Kidney glomerular epithelial cell (primary cell): ENCODE measurements at places on chromosomes 1 and 21.

DNA sequence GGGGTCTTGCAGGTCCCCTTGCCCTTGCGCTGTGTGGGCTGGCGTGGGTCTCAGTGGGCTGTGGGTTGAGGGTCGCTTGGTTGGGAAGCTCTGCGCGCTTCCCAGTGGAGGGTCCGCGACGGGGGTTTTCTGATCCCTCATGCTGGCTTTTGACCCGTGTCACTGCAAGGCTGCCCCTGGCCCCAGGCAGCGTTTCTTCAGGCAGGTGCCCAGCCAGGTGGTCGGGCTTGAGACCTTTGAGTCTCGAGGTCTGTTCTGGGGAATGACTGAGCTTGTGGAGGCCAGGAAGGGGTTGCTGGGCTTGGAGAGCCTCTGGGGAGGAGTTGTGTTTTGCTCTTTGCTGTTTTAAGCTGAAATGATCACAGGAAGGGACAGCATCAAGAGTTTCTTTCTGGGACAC, 5.3 kb downstream of the SKI start:
- no peak for DNase-seq

GRCh38 chr1:236851871-236852270, 56.8 kb downstream of the MTR start:
- DNase-seq = no peak

- DNase-seq = no peak
These were observed 72.9 kb upstream of the RGS4 start for GRCh38 chr1:162996261-162996660.

DNA sequence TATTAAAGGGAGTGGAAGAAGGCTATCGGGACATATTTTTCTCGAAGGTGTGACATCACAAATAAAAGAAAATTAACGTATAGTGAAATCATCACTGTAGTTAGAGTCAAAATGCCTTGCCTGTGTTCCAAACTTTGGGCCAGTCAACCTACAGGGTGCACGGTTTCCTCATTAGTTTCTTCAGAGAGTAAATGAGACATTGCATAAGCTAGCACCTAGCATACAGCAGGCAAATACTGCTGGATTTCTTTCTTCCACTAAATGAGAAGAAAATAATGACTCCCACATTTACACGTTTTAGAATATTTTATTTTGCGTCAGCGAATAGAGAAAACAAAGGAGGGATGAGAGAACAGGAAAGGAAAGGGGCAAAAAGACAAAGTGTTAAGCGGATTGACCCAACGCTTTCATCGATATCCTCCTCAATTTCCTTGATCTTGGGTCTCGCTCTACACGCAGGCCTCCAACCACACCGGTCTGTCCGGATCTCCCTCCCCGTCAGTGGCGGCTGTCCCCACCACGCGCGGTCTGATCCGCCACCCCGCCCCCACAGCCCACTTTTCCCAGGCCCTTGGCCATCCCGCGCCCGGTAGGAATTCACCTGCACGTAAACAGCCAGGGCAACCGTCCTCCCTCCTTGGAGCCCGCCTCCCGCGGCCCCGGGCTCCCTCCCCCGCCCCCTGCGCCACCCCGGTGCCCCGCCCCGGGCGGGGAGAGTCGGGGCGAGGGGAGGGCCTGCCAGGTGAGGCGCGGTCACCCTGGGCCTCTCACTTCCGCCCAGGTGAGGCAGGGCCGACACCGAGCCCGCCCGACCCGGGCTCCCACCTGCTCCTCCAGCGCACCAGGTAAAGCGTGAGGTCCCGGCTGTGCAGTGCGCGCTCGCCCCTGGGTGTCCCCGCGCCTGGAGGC, at the start of gene PATJ:
PATJ (plus strand) TSS at position 770 of the 909 bp plus-strand sequence. CDS start 20,413 bp downstream, outside the sequence.
- DNase-seq = no peak
